HFFc6 (cell line): ENCODE measurements at places on chromosomes 5 and 9.

- DNase-seq = no peak
Observed at GRCh38 chr9:133427658-133428348, 5.6 kb downstream of the ADAMTS13 start.

GRCh38 chr5:53031695-53032096, 42.5 kb downstream of the ITGA2 start:
- peak; percentile 90 for DNase-seq

GRCh38 chr9:103941104-103941503, 153.0 kb upstream of the SMC2 start:
- no peak for DNase-seq

- DNase-seq = no peak
Observed at GRCh38 chr5:160441311-160441781, 19.7 kb downstream of the PTTG1 start.

DNA sequence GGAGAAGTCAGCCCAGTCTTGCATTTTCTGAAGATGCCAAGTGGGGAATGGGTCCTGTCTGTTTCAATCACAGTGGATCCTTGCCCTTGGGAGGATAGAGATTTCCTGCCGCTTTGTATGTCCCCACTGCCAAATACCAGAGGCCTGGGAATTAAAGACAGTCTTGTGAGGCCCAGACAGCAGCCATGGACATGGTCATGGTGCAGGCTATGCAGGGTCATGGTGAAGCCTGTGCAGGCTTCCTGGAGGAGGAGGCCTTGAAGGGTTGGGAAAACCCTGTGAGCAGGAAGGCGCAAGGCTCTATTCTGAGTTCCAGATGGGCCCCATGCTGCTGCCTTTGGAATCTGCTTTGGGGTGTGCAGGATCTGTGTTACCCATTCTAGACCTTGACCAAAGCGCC, 57.3 kb upstream of the PITX1 start:
- DNase-seq = no peak

DNA sequence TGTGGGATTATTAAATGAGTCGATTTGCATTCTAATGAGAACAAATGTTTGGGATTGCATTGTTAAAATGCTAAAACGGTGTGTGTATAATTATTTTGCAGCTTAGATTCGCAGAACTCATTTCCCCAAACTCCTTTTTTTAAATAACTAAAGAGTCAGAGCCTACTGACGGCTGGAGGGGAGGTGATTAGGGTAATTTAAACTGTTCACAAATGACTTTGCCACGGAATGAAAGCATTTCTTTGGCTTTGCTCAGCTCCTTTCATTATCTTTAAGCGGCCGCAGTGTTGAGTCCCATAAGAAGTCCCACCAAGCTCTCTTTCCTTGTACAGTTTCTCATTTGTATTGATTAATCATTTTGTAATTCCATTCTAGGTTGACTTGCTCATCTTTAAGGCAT, 1632.8 kb downstream of the MAT2B start:
- no peak for DNase-seq

- no peak for DNase-seq
Observed at GRCh38 chr5:151569132-151570046, 21.7 kb downstream of the FAT2 start.

- DNase-seq = no peak
Observed at GRCh38 chr5:6721442-6721841, 8.2 kb downstream of the TENT4A start.

GRCh38 chr5:7325975-7326913, 69.7 kb upstream of the ADCY2 start:
- DNase-seq = peak; percentile 15

- no peak for DNase-seq
Observed at GRCh38 chr5:38764937-38765391, 80.8 kb upstream of the OSMR start.

DNA sequence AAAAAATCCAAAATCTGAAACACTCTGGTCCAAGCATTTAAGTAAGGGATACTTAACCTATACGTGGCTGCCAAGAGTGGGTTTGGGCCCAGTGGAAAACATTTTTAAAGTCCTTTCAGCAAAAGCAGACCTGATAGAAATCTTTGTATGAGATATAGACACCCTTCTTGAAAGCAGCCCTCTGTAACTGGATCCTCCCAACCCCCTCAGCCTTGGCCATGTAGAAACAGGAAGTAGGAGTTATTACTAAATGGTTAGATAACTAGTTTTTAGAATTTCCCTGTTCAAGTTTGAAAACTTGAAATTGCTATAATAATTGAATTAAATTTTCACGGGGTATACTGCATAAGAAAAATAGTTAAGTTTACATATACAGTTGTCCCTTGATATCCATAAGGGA, 111.3 kb upstream of the PCA3 start:
- no peak for DNase-seq

DNA sequence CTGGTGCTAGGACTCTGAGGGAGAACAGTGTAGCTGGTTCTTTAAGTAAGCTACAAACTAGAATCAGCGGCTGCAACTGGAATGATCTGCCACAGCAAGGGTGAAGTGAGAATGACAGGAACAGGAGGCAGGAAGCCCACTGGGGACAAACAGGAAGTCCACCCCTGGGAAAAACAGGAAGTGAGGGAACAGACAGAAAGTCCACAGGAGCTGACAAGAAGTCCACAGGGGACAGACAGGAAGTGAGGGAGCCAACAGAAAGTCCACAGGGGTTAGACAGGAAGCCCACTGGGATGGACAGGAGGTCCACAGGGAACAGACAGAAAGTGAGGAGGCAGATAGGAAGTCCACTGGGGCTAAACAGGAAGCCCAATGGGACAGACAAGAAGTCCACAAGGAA, 15.5 kb downstream of the ADAMTS16 start:
- DNase-seq = no peak

DNA sequence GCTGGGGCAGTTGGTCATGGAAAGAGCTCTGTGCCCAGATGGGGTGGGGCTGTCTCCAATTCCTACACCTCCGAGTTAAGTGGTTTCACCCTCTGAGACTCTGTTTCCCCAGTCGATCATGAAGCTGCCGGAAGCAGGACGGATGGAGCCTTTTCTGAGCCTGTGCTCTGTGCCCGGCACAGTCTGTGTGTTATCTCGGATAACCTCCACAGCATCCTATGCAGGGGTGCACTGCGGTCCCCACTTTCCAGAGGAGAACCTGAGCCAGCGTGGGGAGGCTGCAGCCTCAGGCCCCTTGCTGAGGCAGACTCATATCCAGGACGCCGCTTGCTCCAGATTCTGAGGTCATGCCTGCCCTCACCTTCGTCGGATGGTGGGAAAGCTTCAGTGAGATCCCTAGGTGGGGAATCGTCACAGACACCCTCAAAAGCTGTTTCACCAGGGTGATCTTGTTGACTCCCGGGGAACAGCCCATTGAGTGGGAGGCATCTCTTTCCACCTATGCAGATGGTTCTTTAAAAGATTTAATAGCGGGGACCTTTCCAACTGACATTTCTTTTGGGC, 6.9 kb upstream of the COL5A1 start:
- no peak for DNase-seq

DNA sequence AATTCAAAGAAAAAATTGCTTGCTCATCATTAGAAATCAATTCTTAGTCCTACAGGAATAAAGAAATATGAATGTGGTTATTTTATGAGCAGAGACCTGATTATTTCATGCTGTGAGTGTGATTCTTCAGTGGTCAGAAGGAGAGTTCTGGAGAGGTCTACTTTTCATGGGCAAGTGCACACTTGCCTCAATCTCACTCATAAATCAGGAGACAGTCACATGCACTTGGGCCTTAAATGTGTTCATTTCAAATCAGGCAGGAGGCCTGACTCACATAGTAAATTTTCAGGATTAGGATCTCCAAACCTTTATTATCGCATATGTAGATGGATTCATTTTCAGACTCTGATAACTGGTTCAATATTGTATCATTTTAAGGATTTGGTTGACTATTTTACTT, 323.2 kb upstream of the CCNH start:
- DNase-seq = no peak

DNA sequence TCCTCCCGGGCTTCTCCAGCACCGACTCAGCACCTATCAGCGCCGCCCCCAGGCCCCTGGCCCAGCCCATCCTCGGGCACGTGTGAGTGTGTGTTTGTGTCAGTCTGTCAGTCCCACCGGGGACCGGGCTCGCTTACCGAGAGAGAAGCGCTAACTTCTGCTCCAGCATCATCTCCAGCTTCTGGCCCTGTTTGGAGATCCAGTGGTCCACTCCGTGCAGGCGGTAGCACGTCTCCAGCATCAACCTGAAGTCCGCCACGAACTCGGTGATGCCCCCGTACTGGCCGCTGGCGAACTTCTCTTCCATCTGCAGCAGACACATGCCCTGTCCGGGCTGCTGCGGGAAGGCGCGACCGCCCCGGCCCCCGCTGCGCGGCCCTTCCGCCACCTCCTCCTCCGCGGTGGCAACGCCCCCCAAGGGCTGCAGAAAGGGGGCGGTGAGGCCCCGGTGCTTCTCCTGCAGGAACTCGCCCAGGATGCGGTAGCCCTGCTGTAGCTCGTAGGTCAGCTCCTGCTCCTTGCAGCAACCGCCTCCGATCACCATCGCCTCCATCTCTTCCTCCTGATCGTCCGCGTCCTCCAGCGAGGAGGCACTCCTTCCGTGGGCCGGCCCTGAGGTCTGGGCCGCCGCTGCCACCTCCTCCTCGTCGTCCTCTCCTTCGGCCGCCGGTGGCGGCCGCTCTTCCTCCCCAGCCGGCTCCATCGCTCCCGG, 8.2 kb downstream of the RANBP6 start:
- peak; percentile 84 for DNase-seq

- no peak for DNase-seq
Observed at GRCh38 chr5:177508837-177509236, 789 bp downstream of the DOK3 start.

DNA sequence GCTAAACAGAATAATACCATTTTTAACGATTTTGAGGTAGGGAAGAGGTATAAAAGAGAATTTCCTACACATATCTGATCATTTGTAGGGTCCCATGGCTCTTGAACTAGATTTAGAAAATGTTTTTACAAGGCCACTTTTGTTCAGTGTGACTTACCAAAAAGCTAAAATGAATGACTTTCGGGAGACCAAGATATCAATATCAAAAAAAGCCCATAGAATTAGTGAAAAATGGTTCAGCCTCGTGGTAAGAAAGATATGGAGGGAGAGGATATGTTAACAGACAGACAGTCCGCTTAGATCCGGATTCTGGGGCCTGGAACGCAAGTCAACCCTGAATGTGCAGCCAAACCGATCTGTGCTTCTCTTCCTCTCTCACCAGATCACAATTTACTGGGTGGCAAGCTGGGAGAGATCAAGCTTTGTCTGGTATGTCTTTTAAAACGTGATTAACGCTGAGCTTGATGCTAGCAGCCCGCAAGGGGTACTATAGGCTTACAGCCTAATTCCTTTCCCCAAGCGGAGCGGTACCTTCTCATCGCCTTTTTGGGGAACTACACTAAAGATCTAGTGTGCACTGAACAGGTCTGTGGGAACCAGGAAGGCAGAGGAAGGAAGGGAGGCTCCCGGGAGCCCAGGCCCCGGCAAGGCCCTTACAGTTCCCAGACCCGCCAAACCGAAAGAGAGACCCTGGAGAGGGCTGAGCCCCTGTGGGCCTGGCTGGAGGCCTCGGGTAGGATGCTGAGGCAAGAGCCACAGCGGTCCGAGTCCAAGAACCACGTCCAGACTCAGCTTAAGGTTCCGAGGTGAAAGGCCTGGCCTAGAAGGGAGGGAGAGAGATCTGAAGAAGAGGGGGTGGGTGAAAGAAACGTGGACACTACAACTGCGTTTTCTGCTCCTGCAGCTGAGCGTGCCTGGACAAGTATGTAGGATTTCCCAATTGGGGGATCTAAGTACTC, 2.9 kb downstream of the NR2F1-AS1 start:
- no peak for DNase-seq

- no peak for DNase-seq
Observed at GRCh38 chr5:78591972-78592700, 56.4 kb downstream of the LHFPL2 start.

GRCh38 chr5:151738125-151738848, 20.1 kb downstream of the ATOX1 start:
- peak; percentile 40 for DNase-seq

DNA sequence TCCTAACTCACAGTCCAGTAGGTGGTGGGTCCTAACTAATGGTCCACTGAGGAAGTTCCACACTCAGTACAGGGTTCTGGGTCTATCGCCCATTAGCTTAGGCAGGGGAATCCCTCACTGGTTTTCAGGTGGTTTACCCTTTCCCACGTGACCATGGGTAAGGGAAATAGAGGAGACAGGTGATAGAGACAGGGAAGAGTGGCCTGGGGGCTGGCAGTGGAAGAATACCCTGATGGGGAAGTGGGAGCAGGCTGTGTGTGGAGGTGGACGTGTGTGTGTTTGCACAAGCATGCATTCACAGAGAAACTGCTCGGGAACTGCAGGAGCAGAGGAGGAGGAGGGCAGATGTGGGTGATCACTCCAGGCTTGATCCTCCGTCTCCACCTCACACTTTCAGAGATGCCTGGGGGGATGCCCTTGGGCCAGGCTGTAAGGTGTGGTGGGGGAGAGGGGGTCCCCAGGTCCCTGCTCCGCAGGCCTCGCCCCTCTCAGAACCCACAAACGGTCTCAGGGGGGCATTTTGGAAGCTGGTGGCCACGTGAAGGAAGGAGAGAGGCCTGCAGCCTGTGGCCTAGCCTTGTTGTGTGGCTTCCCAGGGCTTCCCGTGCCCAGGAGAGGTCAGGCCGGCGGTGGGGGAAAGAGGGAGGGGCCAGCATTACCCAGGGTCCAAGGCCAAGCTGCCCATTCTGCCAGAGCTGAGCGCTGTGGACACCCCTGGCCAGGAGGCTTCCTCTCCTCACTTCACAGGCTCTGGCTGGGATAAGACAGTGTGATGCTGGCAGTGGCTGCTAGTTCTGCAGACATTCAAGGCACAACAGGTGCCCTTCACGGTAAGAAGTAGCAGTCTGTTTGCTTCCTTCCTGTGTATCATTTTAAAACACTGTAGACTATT, 80.0 kb downstream of the OTULIN start:
- DNase-seq = no peak

DNA sequence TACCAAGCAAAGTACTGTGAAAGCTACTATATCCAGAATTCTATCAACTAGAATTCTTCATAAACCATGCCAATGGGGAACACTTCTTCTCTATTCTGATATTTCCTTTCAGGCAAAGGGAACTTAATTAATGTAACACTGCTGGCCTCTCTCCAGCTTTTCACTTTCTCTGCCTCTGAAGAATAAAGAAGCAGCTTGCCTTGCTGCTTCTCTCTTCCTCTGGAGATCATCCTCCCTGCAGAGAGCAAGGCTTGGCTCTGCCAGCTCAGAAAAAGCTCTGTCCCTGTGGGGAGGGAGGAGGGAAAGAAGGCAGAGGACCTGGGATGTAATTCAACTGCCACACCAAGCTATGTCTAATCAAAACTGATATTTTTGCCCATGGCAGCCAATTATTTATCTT, 6.5 kb downstream of the CTNND2 start:
- no peak for DNase-seq

- DNase-seq = no peak
Observed at GRCh38 chr9:37700131-37700530, 49.4 kb downstream of the FRMPD1 start.

DNA sequence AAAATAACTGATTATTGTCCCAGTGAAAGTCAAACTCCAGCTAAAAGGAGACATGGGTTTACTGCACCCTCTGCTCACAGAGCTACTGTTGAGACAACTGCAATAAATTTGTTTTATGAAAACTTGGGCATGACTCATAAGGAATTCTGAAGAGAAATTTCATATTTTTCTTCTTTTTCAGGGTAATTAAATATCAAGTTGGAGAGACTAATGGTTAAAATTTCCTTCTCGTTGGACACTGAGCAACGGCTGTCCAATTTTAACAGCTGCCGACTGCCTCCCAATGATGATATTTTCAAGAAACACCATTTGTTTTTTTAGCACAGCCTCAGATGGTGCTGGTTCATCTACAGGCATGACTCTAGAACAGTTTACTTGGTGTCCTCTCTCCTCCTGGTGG, 259.2 kb upstream of the RGMB start:
- peak; percentile 4 for DNase-seq
